ENCODE measurements at places on chromosomes 3 and 15. TPM values are rescaled to one million over a fixed set of nuclear protein-coding genes. Genes with fewer than 3 reads are reported as not detected.

GPR27 gene
- not detected for total RNA-seq

WNT7A gene
- total RNA-seq: not detected

TUSC7 gene
- total RNA-seq: not detected

UACA gene
- 43.4 TPM for total RNA-seq

SENP5 gene
- 75.1 TPM for total RNA-seq

GRCh38 chr15:90234096-90234988 lies at the start of gene GDPGP1:
GDPGP1 (plus strand) TSS chr15:90234209; CDS start chr15:90240909, 6,700 bp downstream.
- no peaks in the 10 kb centered on the region for H3K27me3 ChIP-seq
- no peaks in the 10 kb centered on the region for H3K36me3 ChIP-seq
- DNase-seq: no peak
- peak within 1 kb of the TSS; percentile 67 for H3K4me3 ChIP-seq
- peaks cover 42% of the 10 kb centered on the region for H3K4me1 ChIP-seq

GRCh38 chr3:65793495-65794200 lies 245.1 kb downstream of the MAGI1 start:
- H3K27ac ChIP-seq: no peak overlapping the region
- H3K27me3 ChIP-seq: no peaks in the 10 kb centered on the region
- no peaks in the 10 kb centered on the region for H3K36me3 ChIP-seq

DNA sequence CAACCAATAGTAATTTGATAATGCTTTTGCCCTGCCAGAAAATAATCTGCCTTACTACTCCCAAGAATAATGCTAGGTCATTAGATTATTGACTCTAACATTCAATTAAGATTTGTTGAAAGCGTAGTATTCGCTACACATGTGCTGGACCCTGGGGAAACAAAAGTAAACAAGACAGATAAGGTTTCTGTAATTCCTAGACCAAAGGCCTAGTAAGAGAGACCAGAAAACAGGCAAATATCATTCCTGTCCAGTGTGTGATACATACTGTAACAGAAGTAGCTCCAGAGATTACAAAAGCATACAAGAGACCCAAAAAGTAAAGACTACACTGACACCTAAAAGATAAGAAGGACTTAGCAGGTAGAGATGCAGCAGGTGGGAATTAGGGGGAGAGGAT lies 60.8 kb downstream of the PLOD2 start:
- H3K27me3 ChIP-seq: no peaks in the 10 kb centered on the region
- H3K4me3 ChIP-seq: no peak overlapping the region
- H3K36me3 ChIP-seq: peaks cover 3% of the 10 kb centered on the region
- no peak for DNase-seq
- H3K27ac ChIP-seq: no peak overlapping the region

GRCh38 chr3:46821553-46821952 lies 41.7 kb downstream of the MYL3 start:
- no peaks in the 10 kb centered on the region for H3K27me3 ChIP-seq
- H3K4me3 ChIP-seq: no peak overlapping the region
- no peak overlapping the region for H3K27ac ChIP-seq
- H3K4me1 ChIP-seq: no peaks in the 10 kb centered on the region
- no peaks in the 10 kb centered on the region for H3K36me3 ChIP-seq

DNA sequence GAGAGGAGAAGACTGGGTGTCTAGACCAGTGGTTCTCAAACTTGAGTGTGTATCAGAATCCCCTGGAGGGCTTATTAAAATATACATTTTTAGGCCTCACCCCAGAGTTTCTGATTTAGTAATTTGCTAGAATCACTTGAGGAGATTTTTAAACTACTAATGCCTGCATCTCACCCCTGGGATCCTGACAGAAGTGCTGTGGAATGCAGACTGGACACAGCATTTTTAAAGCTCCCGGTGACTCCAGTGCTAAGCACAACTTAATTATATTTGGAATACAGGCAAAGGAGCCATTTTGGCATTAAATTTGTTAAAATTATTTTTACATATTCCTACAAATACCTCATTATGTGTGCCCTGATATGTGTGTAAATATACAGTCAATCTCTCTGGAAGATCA lies 26.7 kb upstream of the COL6A6 start:
- H3K27ac ChIP-seq: no peak overlapping the region
- no peaks in the 10 kb centered on the region for H3K36me3 ChIP-seq
- H3K27me3 ChIP-seq: no peaks in the 10 kb centered on the region
- H3K4me1 ChIP-seq: no peaks in the 10 kb centered on the region
- no peak for DNase-seq

GRCh38 chr3:184180165-184180564 lies 5.5 kb downstream of the AP2M1 start:
- no peak overlapping the region for H3K4me3 ChIP-seq
- no peaks in the 10 kb centered on the region for H3K36me3 ChIP-seq
- H3K4me1 ChIP-seq: peaks cover 10% of the 10 kb centered on the region
- no peak for DNase-seq
- H3K27ac ChIP-seq: no peak overlapping the region

DNA sequence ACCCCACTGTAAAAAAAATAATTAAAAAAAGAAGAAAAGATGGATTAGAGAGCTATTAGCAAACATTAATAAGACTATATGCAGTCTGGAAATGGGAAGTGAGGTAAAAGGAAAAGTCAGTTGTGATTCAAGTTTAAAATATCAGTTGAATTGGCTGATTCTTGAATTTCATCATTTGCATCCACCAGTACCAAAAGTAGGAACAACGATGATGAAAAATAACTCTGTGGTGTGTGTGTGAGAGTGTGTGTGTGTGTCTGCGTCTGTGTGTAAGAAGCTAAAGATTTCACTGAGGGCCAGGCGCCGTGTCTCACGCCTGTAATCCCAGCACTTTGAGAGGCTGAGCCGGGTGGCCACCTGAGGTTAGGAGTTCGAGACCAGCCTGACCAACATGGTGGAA lies 56.0 kb upstream of the SLC4A7 start:
- no peak overlapping the region for H3K27ac ChIP-seq
- no peaks in the 10 kb centered on the region for H3K27me3 ChIP-seq
- DNase-seq: no peak
- no peaks in the 10 kb centered on the region for H3K4me1 ChIP-seq
- no peaks in the 10 kb centered on the region for H3K36me3 ChIP-seq

DNA sequence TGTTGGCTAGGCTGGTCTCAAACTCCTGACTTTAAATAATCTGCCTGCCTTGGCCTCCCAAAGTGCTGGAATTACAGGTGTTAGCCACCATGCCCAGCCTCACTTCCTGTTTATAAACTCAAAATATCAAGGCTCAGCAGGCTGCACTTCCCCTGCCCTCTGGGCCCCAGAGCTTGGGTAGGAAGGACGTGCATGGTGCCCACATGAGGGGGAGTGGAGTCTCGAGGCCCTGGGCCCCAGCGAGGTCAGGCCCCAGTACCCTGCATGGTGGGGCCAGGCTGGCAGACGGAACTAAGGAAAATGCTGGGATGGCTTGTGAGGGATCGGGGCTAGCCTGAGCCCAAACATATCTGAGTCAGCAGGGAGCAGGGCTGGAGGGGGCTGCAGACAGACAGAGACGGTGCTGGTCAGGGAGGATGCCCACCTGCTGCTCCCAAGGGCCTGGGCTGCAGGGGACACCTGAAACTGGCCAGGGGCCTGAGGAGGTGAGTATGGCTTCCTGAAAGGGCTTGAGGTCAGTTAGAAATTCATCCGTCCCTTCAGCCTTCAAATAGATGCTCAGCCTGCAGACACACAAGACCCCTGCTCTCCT lies 5.1 kb downstream of the SPTBN5 start:
- H3K36me3 ChIP-seq: no peaks in the 10 kb centered on the region
- no peak for DNase-seq
- H3K27me3 ChIP-seq: no peaks in the 10 kb centered on the region
- H3K4me3 ChIP-seq: no peak overlapping the region
- no peaks in the 10 kb centered on the region for H3K4me1 ChIP-seq
- no peak overlapping the region for H3K27ac ChIP-seq

GRCh38 chr3:149610351-149611105 lies 47.3 kb downstream of the WWTR1 start:
- no peaks in the 10 kb centered on the region for H3K27me3 ChIP-seq
- peaks cover 16% of the 10 kb centered on the region for H3K4me1 ChIP-seq
- no peak overlapping the region for H3K27ac ChIP-seq
- no peaks in the 10 kb centered on the region for H3K36me3 ChIP-seq
- no peak for DNase-seq

GRCh38 chr15:48898446-48898845 lies 20.5 kb downstream of the EID1 start:
- H3K4me1 ChIP-seq: no peaks in the 10 kb centered on the region
- no peaks in the 10 kb centered on the region for H3K27me3 ChIP-seq
- no peak overlapping the region for H3K4me3 ChIP-seq
- no peaks in the 10 kb centered on the region for H3K36me3 ChIP-seq
- no peak overlapping the region for H3K27ac ChIP-seq

- H3K4me3 ChIP-seq: no peak overlapping the region
- H3K27me3 ChIP-seq: no peaks in the 10 kb centered on the region
- H3K36me3 ChIP-seq: no peaks in the 10 kb centered on the region
- DNase-seq: no peak
- no peak overlapping the region for H3K27ac ChIP-seq
Observed at GRCh38 chr15:100308608-100309007, 33.2 kb downstream of the ADAMTS17 start.

GRCh38 chr3:41293169-41293681 lies 93.9 kb downstream of the CTNNB1 start:
- H3K27ac ChIP-seq: no peak overlapping the region
- no peak overlapping the region for H3K4me3 ChIP-seq
- no peaks in the 10 kb centered on the region for H3K36me3 ChIP-seq

DNA sequence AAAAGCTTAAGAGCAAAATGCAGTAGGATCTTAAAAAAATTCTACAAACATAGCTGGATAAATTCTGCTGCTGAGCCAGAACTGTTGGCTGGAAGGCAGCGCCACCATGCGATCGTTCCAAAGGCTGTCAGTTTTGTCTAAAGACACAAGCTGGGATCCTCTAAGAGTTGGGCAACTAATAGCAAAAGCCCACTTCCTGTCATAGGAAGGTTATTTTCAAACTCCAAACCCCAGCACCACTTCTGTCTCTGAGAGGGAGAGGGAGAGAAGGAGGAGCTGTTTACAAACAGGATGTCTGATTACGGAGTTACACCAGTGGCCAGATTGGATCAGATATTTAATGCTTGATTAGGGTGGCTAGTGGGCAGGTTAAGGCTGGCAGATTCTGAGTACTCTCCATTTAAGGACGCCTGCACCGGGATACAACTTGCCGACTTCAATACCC lies 44.0 kb downstream of the EIF4E3 start:
- H3K4me3 ChIP-seq: no peak overlapping the region
- H3K27me3 ChIP-seq: no peaks in the 10 kb centered on the region
- no peaks in the 10 kb centered on the region for H3K4me1 ChIP-seq
- no peak overlapping the region for H3K27ac ChIP-seq
- peak; percentile 63 for DNase-seq

Measured in Peyer's patch (tissue), 4 donors.